ENCODE measurements at places on chromosomes 3 and 15.
A peak's percentile ranks its signal among the peaks of the same experiment; 100 is the strongest.

GRCh38 chr3:12663401-12663935, 449 bp downstream of the RAF1 start:
- DNase-seq: peak; percentile 0

GRCh38 chr15:34009656-34010055, 29.3 kb downstream of the AVEN start:
- no peak for DNase-seq

GRCh38 chr3:29334706-29335105, 53.8 kb downstream of the RBMS3 start:
- DNase-seq: no peak

DNA sequence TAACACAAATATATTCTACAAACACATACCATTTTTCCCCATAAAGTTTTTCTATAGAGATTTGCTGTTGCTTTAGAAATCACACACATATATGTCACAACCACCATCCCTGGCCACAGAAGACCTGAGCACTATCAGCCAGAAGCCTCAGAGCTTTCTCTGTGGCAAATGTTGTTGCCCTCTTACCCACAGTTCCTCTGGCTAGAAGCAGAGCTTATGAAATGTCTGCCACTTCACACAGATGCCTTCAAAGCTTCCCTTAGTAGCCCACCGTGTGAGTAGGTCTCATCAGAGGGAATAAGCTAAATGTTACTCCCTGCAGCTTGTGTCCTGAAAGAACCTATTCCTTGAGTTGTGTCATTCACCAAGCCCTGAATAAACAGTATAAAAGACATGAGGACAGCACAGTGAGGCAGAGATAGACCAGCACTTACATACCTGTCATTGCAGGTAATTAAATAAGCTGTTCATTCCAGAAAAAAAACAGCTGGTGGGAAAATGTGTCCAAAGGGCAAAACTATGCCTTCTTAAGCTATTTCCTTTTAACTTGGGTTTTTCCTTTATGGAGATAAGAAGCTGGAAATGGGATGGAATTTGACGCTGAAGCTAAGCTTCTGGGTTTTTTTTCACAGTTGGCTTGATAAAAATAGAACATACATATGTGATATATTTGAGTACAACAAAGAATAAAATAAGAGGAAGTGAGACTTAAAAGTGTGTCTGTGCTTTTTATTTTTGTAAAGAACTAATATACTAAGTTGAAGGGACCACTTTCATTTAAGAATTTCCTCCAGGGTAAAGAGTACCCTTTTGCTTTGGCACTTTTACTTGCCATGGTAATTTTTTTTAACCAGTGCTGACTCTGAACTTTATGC, 391.4 kb downstream of the KCNH8 start:
- no peak for DNase-seq

DNA sequence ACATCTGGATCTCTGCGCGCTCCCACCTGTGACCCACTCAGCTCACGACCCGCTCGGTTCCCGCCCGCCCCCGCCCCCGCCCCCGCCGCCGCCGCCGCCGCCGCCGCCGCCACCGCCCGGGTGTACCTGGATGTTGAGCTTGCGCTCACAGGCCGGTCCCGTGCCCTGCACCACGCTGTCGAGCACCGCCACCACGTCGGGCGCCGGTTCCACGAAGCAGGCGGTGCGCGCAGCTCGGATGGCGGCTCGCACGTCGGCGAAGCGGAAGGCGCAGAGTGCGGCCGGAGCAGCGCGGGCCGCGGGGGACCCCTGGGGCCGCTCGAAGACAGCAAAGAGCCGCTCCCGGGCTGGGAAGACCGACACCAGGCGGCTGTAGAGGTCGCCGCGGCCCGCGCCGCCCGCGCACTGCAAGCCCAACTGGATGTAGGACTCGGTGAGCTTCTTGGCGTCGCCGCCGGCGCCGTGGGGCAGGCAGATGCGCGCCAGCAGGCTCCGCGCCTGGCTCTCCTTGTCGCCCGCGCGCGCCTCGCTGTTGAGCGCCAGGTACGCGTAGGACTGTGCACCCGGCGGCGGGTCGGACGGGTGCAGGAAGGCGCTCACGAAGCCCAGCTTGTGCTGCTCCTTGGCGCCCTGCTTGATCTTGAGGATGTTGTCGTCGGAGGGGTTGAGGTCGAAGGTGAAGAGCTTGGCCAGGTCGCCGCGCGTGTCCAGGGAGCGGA, 1.1 kb downstream of the PLXND1 start:
- DNase-seq: no peak

DNA sequence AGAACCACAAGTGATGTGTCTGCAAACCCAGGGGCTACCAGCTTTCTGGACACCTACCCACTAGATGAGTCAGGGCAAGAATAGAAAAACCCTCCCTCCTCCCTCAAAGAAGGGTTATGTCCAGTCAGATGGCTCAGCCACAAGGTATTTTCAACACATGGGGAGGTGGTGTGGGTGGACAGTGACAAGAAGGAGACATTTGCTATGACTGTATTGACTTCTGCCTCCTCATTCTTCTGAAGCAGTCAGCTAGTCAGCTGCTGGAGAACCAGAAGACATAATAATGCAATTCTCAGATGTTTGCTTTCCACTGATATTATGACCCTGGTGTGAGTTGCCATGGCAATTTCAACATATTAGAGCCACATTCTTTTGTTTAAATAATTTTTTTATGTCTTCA, 66.7 kb upstream of the GOLGA8B start:
- DNase-seq: no peak

DNA sequence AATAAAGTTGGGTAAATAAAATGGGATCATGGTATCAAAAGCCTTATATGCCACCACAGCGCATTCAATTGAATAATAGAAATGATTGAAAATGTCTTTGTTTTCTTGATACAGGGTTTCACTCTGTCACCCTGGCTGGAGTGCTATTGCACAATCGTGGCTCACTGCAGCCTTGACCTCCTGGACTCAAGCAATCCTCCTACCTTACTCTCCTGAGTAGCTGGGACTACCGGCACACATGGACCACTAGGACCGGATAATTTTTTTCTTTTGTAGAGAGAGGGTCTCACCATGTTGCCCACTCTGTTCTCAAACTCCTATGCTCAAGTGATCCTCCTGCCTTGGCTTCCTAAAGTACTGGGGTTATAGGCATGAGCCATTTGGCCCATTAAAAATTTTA, 33.8 kb upstream of the BBX start:
- DNase-seq: no peak

- DNase-seq: no peak
Measured at GRCh38 chr3:133424937-133425869, 25.3 kb downstream of the BFSP2 start.

DNA sequence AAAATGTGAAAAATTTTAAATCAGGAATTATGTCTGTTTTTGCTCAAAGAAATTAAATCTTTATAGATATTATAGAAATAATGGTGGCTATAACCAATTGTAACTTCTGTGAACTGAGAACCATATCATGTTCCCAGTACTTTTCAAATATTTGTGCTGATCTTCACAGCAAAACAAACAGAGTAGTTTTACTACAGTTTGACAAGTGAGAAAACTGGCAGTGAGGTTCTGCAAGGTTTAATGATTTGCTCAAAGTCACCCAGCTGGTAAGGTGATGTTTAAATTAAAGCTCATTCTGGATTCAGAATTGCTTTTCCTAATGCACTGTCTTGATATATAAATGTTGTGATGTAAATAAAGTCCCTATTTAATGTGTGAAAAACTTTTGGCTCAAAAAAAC, 22.0 kb upstream of the SPTSSB start:
- no peak for DNase-seq

DNA sequence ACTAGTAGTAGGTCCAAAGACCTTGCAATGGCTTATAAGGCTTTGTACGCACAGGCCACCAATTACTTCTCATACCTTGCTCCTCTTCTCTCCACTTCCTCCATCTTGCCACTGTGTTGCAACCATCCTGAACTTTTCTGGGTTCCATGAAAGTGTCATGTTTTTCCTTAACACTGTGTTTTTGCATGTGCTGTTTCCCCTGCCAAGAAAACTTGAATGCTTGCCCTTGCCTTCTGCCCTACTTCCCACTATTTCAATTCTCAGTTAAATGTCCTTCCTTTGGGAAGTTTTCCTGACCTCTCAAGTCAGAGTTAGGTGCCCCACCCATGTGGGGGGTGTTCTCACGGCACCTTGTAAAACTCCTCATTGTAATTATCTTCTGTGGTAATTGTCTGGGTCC, 182.8 kb downstream of the THRB start:
- no peak for DNase-seq

DNA sequence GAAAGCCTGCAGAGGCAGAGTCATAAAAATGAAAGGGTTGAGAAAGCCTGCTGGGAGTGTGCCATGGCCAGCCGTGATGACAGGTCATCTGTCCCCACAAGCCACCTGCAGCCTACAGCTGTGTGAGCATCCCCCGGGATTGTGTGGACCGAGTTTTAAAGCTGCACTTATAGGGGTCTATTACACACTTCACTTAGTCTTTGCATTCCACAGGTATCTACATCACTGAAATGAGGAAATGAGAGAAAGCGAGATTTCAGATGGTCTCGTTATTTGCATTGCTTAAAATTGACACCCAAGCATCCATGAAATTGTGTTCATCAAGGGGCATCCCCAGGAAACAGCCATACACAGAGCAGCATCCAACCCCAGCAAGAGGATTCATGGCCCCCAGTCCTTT, 137.6 kb upstream of the TRIM42 start:
- DNase-seq: no peak
